ENCODE measurements at places on chromosomes 3 and 15.

- no peak for DNase-seq
Observed at GRCh38 chr3:194396539-194396858, 2.6 kb downstream of the GP5 start.

- peak; percentile 72 for DNase-seq
Observed at GRCh38 chr3:141255846-141256261, 24.2 kb downstream of the PXYLP1 start.

DNA sequence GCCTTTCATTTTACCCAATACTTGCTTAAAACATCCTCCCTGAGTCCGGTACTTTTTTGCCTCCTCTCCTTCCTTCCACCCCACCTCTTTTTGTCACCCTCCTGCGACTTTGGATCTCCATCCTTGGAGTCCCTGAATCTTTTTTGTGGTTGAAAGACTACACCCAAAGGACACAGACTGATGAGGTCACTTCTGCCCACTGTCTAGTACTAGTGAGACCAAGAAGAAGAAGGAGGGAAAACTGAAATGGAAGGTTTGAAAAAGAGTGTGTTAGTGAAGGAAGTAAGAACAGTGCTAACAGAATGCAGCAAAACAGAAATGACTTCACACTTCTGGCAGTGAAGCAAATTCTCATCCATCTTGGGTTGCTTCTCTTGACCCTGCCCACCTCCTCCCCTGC, 6.6 kb downstream of the B3GNT5 start:
- DNase-seq, result no peak

DNA sequence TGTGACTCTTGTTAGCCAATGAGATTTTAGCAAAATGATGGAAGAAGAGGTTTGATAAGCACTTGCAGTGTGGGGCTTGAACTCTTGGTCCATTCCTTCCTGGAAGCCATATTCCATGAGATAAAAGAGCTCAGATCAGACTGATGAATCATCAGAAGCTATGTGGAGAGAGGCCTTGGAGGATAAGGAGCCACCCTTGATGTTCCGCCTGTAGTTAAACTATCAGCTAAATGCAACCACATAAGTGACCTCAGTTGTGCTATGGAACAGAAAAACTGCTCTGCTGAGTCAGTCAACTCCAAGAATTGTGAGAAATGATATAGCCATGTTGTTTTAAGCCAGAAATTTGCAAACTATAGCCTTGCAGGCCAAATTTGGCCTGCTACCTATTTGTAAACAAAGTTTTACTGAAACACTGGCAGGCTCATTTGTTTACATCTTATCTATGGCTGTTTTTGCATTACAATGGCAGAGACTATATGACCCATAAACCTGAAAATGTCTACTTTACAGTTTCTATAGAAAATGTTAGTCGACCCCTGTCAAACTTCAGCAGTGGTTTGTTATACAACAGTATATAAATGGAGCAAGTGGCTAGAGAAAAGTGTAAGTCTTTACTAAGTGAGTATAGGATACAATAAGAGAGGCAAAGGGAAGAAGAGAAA, 27.6 kb upstream of the GAP43 start:
- DNase-seq, result no peak

DNA sequence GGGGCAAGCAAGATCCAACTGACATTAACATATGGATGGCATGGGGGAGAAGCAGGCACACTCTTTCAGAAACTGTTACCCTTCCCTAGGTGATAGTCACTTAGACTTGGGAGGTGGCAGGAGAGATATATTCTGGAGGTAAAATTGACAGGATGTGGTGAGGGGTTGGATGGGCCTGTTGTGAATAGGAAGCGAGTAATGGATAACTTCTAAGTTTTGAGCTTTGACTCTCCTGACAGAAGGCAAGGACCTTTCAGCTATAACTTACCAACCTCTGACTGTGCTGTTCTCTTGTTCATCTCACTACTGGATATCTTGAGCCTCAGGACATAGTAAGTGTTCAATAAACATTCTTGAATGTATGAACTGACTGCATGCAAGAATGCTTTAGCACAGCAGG, 1.9 kb upstream of the PDIA5 start:
- DNase-seq, result no peak

DNA sequence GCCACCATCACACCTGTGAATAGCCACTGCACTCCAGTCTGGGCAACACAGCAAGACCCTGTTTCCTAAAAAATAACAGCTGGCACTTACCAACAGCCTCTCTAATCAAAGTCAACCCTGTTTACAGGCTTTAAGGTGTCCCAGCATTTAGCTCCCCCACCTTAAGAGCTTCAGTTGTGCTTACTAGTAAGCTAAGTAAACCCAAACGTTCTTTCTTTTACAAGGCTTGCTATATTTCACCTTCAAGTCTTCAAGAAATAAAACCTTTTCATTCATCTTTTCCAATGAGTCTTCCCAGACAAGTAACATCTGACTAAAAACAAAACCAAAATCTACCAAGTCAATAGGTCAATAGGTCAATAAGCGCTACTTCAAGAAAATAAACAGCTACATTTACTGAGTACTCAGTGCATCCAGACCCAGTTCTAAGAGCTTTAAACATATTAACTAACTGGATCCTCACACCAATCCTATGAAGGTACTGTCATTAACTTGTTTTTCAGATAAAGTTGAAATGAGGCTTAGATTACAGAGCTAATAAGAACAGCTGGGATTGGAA, 62.4 kb downstream of the PBRM1 start:
- DNase-seq, result no peak

DNA sequence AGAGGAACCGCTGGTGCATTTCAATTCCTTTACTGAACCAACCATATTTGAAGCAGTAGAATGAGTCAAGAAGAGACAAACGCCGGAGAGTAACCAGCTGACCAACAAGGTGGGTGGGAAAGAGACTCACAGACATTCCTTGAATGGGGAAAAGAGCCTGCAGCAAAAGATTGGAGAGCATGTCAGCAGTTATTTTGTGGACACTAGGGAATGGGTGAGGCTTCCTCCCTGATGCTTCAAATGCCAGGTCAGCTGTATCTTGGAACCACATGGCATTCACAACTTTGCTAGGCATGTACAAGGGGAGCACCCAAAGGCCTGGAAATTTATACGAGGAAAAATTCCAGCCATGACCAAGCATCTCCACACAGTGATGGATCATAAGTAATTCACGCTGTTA, 29.9 kb upstream of the ZKSCAN7 start:
- no peak for DNase-seq

DNA sequence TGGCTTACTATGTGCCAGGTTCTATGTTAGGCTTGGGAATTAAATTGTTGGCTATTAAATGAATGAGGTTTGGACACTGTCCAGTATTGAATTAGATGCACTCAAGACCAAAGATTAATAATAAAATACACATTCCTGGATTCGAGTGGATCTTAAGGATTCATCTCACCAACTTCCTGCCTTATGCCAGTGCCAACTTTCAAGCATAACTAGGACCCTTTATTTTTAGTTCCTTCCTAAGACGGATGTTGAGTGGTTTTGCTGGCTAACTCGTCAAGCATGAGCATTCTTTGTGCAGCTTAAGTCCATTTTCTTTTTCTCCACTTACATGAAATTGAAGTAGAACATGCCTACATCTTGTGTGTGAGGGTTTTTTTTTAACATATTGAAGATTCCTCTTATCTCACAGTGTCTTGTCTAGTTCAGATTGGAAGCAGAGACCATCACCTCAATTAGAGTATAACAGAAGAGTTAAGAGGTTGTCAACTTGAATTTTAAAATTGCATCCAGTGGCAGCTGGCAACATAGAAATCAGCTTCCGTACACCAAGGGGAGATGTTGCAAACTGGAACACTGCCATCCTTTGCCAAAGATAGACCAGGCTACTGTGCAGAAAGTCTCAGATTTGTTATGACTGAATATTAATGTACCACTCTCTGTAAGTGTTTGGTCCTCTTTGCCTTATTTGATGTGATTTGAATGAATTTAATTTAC, 106.3 kb upstream of the BFSP2 start:
- DNase-seq, result no peak

DNA sequence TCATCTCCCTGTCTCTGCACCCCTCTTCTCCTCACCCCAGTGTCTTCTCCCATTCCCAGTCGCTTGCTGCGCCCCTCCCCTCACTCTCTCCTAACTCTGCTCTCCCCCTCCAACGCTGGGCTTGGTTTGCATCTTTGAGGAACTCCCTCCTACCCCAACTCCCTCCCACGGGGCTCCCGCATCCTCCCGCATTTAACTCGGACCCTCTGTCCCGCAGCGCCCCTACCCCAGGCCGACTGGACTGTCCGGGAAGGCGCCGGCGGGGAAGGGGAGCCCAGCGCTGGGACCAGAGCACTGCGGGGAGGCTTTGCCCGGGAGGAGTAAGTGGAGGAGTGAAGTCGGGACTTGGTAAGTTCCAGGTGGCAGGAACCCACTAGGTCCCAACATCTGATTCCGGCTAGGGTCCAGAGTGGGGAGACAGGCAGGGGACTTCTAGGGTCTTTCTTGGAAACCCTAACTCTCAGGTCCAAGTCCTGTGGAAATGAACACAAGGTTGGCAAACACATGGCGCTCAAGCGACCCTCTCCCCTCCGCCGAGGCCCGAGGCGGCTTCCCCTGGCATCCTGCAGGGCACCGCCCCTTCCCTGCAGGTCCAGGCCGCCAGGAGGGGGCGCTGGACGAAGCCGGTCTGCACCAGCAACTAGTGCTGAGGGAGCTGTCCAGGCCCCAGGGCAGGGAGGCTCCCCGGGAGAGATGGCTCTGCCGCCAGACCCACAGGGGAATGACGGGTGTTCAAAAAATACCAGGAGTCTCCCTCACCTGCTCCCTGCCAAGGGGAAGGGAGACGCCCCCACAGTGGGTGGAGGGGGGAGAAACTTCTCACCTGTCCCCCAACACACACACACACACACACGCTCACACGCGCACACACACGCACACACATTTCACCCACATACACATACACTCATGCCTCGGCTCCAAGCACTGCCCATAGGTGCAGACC, 53.2 kb downstream of the LHFPL4 start:
- peak; percentile 47 for DNase-seq

DNA sequence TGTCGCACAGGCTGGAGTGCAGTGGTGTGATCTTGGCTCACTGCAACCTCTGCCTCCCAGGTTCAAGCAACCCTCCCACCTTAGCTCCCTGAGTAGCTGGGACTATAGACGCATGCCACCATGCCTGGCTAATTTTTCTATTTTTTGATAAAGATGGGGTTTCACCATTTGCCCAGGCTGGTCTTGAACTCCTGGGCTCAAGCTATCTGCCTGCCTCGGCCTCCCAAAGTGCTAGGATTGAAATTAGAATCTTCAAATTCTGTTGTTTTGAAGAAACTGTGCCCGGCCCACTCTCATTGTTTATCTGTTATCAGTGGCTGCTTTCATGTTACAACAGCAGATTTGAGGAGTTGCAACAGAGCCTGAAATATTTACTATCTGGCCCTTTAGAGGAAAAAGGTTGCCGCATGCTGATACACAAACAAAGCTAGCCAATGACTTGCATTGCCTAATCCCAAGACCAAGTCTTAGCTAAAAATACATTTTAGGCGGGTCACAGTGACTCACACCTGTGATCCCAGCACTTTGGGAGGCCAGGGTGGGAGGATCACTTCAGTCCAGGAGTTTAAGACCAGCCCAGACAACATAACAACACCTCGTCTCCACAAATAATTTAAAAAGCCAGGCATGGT, 43.2 kb upstream of the PPP4R2 start:
- DNase-seq, result no peak

GRCh38 chr3:100606894-100607512, 2.4 kb upstream of the ADGRG7 start:
- DNase-seq, result no peak

GRCh38 chr3:177604181-177604580, 406.9 kb upstream of the TBL1XR1 start:
- DNase-seq, result no peak

DNA sequence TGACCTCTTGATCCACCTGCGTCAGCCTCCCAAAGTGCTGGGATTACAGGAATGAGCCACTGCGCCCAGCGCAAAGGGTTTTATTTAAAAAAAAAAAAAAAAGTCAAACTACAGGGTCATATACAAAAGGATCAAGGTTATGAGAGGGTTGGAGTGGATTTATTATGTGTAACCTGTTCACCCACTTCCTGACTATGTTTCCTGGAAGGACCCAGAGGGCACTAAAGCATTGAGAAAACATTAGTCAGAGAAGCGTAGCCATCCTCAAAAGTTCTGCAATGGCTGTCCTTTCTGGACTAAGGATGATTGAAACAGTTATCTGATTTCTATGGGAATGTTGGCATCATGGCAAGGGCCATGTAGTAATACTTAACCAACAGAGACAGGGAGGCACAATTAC, 7.3 kb upstream of the SCAPER start:
- no peak for DNase-seq

- DNase-seq, result no peak
Observed at GRCh38 chr3:195165790-195166189, 105.2 kb downstream of the XXYLT1 start.

- peak; percentile 34 for DNase-seq
Observed at GRCh38 chr3:155744010-155744625, 753 bp downstream of the PLCH1 start.

DNA sequence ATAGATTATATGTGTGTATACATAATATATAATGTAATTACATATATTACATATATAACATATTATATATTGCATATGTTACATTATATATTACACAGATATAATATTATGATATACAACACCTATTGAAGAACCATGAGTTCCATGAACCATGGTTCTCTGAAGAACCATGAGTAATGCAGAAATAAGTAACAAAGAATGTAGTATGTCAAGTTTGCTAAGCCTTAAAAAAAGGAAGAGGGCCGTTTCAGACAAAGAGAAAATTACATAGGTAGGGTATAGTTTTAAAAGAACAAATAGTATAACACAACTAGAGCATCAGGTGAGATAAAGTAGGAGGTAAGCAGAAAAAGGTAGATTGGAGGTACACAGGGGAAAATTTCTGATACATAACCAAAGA, 177.0 kb downstream of the FGF12 start:
- DNase-seq, result no peak

DNA sequence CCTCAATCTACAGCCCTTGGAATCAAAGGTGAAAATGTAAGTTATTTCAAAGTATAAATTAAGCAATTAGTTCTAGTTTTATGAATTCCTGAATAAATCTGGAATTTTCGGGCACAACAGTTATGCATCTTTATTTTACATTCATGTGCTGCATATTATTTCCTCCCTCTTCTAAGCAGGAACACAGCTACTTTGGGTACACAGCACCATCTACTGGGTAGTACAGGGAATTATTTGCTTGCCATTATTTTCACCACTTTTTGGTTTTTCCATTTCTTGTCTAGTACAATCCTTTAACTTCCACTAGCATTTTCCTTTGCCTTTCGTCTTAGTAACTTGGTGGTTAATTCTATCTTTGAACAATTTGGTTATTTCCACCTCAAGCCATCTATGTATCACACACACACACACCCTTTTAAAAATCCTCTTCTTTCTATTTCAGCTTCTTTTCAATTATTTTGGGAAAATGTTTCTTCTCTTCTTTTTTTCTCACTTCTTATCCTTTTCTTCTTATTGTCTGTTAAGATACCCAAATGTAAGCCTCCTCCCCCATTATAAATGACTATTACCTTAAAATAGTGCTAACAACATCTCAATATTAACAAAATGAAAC, 451.0 kb downstream of the MFSD1 start:
- no peak for DNase-seq

DNA sequence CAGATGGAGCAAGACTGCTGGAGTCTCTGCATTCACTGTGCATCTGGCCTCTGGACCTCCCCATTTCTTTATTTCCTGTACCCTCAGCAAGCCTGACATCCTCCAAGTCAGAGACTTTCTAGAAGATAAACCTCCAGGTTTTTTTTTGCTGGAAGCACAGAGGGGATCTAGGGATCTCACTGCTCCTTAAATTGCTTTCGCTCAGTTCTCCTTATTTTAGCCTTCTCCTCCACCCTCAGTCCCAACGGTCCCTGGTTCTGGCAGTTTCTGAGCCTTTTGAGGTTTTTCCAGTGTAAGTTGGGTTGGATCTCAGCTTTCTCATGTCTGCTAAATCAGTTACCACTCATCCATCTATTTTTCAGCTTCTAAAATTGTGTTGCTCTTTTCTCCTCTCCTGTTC, 22.7 kb upstream of the CHD2 start:
- no peak for DNase-seq

Data from CD4-positive, alpha-beta T cell treated with Interleukin-17A for 1 hour (primary cell).